Progenitor cell of endocrine pancreas (in vitro differentiated cells): ENCODE measurements at places on chromosomes 4 and X. TPM values are rescaled to one million over a fixed set of nuclear protein-coding genes. Genes with fewer than 3 reads are reported as not detected.

GRCh38 chr4:108852691-108853090 lies 89.8 kb upstream of the ETNPPL start:
- H3K27ac ChIP-seq = no peak overlapping the region
- no peaks in the 10 kb centered on the region for H3K36me3 ChIP-seq
- no peak overlapping the region for H3K4me3 ChIP-seq
- DNase-seq = no peak
- H3K4me1 ChIP-seq = no peaks in the 10 kb centered on the region

- H3K4me3 ChIP-seq = no peak overlapping the region
- no peaks in the 10 kb centered on the region for H3K36me3 ChIP-seq
- no peak overlapping the region for H3K27ac ChIP-seq
- H3K27me3 ChIP-seq = peaks cover 40% of the 10 kb centered on the region
Measured at GRCh38 chr4:133143775-133144430, 5.2 kb upstream of the PCDH10 start.

GRCh38 chr4:180589575-180589974 lies 1653.6 kb upstream of the TENM3 start:
- no peak for DNase-seq
- no peak overlapping the region for H3K4me3 ChIP-seq
- H3K27me3 ChIP-seq = peaks cover 3% of the 10 kb centered on the region
- H3K27ac ChIP-seq = no peak overlapping the region

The FGD1 gene
- total RNA-seq = 23.6 and 24.7 TPM in 2 replicates

The DRD5 gene
- 0.13 TPM in 1 of 2 replicates, not detected in the other for total RNA-seq
